NCI-H748 treated with DMSO at 0.1 percent for 48 hours (cell line): ENCODE measurements at places on chromosomes 12 and 14.

- DNase-seq: peak; percentile 50
Measured at GRCh38 chr14:69693145-69693544, 73.8 kb upstream of the SRSF5 start.

DNA sequence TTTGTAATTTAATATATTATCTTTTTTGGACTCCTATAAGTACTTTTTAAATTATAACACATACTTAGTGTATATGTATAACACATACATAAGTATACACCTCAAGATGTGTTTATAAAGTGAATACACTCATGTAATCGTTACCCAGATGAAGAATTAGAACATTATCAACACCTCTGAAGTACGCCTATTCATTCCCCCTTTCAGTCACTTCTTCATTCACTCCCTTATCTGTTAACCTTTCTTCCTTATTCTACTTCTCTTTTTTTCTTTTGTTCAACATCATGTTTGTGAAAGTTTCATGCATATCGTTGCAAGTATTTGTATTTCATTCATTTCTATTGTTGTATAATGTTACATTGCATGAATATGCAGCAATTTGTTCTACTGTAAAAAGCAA, 98.5 kb downstream of the ARID2 start:
- no peak for DNase-seq

GRCh38 chr12:44159216-44159615, 323.3 kb downstream of the TMEM117 start:
- no peak for DNase-seq

GRCh38 chr12:70364695-70365397, 1.2 kb upstream of the KCNMB4 start:
- DNase-seq: no peak

DNA sequence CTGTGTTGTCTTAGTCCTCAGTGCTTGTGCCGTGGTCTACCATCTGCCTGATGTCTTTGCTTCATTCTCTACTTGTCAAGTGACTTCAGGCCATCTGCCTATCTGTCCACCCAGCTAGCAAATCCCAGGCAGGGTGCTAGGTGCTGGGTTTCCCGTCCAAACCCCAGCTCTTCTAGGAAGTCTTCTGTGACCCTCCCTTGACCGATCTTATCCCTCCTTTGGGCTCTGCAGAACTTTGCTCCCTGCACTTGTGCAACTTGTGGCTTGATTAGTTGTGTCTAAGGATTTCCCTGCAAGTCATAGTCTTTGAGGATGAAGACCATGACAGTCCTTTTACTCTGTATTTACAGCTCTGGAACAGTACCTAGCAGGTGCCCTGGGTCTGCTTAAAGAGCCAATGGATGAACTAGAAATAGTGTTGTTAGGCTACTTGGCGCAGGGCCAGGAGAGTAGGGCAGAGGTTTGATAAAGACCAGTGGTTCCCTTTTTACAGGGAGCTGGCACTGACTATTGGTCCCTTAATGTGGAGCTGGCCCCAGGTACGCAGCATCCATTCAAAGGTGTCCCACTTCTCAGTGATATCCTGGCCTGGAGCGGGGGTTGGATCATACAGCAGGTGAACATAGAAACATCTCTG, 60.1 kb downstream of the ADCK1 start:
- no peak for DNase-seq

DNA sequence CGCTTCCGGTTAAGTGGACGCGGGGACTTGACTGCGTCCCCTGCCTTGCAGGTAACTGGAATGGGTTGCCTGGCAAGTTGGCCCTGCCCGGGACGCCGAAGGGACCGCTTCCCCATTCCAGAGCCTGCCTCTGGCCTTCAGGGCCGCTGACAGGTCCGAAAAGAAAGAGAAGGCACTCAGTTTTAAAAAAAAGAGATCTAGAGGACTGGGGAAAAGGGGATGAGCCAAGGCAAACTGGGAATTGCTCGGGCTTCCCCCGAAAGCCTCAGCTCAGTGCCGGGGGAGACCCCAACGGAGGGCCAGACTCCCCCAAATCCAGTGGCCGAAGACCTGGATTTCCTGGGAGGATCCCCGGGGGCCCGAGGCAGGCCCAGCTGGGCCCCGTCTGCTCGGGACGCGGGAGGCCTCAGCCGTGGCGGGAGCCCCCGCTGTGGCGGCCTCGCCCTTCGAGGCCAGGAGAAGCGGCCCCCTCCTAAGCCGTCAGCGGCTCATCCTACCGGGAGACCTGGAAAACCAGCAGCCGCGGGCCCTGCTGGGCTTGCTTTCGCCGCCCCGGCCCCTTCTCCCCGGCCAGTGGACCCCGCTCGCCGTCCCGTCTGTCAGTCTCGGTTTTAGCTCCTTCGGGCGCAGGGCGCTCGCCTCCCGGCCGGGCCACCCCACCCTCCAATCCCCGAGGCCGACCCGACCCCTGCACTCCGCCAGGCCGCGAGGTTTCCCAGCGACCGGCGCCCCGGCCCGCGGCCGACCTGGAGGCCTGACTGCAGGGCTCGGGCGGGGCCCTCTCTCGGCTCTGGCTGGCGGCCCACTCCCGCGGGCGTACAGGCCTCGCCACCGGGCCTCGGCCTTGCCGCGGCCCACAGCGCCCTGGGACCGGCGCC, 12.5 kb downstream of the OTX2 start:
- no peak for DNase-seq

GRCh38 chr12:64566831-64567517, 43.3 kb upstream of the RASSF3 start:
- no peak for DNase-seq

- DNase-seq: no peak
Measured at GRCh38 chr14:64734990-64735389, 30.8 kb downstream of the PLEKHG3 start.

GRCh38 chr14:79613625-79614024, 597.7 kb downstream of the DIO2 start:
- DNase-seq: no peak

DNA sequence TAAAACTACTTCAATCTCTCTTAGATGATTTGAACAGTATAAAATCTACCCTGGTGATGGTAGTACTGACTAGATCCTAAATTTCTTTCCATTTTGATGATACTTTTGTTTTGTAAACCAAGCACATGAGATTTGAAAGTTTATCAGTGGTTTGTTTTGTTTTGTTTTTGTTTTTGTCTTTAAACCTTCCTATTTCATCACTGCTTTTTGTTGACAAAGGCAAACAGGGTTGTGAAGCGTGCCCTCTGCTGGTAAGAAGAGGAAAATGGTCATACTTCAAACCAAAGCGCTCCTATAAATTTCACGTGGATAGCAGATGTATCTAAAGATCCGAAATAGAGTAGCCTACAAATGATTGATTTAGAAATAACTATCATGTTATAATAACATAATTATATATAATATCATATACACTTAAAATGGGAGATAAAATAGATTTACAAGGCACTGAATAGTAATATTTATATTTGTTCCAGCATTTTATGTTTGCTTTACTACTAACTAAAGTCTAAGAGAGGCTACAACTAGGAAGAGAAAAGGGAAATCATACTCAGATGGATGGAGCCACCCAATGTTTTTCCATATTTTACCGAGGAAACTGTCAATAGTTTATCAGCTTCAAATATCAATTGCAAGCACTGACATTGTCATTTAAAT, 254.0 kb upstream of the USP15 start:
- DNase-seq: peak; percentile 40

GRCh38 chr12:10952645-10953044, 13.6 kb upstream of the TAS2R14 start:
- no peak for DNase-seq

- DNase-seq: no peak
Measured at GRCh38 chr12:4251216-4251891, 22.2 kb upstream of the CCND2 start.

- DNase-seq: no peak
Measured at GRCh38 chr12:111748867-111749266, 17.9 kb upstream of the ALDH2 start.

- no peak for DNase-seq
Measured at GRCh38 chr12:13504736-13505135, 308.2 kb downstream of the EMP1 start.

DNA sequence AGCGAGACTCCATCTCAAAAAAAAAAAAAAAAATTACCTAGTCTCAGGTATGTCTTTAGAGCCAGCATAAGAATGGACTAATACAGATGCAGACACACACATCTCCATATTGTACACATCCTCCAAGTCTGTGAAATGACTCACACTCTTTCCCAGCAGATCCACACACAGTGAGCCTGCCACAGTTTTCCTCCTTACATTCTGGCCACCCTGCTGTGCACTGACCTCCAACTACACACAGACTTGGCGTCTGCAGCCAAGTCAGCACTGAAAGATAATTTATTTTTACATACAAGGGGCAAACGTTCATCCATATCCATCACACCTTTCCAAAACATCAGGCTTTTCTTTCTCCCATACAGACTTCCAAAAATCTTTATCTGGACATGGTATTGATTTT, 115.9 kb downstream of the SLC25A21 start:
- no peak for DNase-seq

- DNase-seq: no peak
Measured at GRCh38 chr12:97167598-97167997, 260.5 kb downstream of the NEDD1 start.

- peak; percentile 76 for DNase-seq
Measured at GRCh38 chr14:41785696-41786095, 179.0 kb downstream of the LRFN5 start.

DNA sequence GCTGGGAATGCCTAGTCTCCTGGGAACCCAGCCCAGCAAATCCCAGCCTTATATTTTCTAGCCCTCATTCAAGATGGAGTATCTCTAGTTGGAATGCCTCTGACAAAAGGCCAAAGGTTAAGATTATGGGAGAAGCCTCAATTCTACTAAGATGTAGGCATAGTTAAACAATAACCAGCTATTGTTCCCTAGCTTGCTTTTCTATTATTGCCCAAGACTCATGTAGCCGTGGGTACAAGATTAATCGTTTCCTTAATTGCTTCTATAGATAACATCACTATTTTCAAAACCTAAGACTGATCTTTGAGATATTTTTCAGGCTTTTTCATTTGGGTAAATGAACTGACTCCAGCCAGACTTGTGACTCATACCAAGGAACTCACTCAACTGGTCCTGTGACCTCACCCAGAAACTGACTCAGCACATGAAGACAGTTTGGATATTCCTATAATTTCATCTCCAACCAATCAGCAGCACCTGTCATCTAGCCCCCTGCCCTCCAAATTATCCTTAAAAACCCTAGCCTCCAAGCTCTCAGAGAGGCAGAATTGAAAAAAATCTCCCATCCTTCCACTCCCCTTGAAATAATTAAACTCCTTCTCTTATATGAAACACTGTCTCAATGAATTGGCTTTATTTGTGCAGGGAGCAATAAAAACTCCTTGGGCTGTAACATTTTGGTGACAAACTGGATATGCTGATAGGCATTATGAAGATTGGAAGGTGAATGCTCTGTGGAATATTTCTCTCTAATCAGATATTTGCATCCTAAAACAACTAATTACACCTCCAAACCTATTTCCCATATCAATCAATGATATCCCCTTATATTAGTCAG, 589.0 kb downstream of the C12orf50 start:
- DNase-seq: no peak

GRCh38 chr12:62957233-62957953, 22.4 kb upstream of the PPM1H start:
- DNase-seq: no peak

DNA sequence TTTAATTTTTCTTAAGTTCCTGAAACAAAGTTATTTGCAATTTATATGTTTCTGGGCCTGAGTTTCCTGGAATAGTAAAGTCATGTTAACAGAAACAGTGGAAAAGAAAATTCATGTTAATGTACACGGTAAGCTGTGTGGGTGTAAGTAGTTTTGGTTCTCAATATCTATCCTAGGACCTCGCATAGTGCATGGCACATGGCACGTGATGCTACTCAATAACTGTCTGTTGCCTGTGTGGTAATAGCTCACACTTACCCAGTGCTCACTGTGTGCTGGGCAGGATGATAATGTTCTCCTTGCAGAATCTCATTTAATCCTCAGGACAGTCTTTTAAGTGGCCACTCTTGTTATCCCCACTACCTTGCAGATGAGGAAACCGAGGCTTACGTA, 100.7 kb downstream of the DUSP16 start:
- DNase-seq: no peak

DNA sequence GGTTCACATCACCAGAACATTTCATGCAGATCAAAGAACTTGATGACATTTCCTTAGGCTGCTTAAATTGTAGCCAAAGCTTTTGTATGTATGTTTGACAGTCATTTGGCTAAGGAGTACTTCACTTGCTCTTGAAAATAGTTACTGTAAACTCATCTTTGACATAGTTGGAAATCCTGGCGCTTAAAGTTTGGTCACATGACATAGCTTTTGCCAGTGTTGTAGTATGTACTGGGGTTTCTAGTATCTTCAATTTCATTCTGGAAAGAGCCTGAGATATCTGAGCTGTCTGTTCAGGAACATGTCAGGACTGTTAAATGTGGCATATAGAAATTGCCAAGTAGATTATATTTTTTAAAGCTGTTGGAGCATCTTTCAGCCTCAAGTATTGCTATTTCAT, 55.7 kb downstream of the WDR20 start:
- no peak for DNase-seq

GRCh38 chr14:53953828-53954550, 2.6 kb downstream of the BMP4 start:
- DNase-seq: no peak

DNA sequence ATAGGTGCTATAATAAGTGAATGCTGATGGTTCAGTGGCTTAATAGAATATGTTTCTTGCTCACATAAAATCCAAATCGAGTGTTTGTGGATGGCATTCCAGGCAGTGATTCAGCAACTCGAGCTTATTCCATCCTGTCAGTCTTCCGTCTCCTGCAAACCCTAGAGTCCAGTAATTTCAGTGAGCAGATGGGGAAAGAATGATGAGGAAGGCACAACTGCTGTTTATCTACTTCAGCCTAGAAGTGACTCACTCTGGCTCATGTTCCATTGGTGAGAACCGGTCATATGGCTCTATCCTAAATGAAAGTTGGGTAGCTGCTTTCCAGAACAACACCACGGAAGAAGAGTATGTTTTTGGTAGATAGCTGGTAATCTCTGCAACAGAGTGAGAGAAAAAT, 421.8 kb upstream of the PDE3A start:
- no peak for DNase-seq

GRCh38 chr12:27946421-27946820, 26.1 kb downstream of the PTHLH start:
- DNase-seq: no peak

GRCh38 chr14:94960285-94961001, 190.5 kb upstream of the GSC start:
- DNase-seq: no peak

DNA sequence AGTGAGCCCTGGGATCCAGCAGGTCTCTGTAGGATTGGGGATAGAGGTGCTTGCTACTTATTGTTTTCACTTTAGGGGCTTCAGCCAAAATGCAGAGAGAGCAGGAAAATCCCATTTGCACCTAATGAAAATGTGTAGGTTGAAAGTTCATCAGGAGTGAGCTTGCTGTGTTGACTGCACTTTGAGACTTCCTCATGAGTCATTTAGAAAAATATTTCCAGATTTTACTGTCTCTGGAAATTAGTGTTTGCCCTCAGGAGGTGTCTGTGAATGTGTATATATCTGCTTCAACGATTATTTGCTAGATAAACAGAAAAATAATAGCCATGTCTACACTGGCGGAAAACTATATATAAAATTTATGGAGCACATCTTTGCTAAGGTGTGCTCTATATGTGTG, 159.3 kb downstream of the CAND1 start:
- DNase-seq: no peak
